Mesendoderm (in vitro differentiated cells): ENCODE measurements at places on chromosomes 13 and 19.
A peak's percentile ranks its signal among the peaks of the same experiment; 100 is the strongest.

- DNase-seq: peak; percentile 51
These were observed 389.2 kb downstream of the DIAPH3 start for GRCh38 chr13:59774491-59774971.

- DNase-seq: peak; percentile 31
These were observed at the start of gene PRR19 for GRCh38 chr19:42301646-42302203. TSS of gene PRR19 (plus strand) at chr19:42302132. CDS start at chr19:42309585, 7,453 bp downstream.

- DNase-seq: peak; percentile 50
These were observed 33.9 kb downstream of the PDE4A start for GRCh38 chr19:10454267-10454666.

DNA sequence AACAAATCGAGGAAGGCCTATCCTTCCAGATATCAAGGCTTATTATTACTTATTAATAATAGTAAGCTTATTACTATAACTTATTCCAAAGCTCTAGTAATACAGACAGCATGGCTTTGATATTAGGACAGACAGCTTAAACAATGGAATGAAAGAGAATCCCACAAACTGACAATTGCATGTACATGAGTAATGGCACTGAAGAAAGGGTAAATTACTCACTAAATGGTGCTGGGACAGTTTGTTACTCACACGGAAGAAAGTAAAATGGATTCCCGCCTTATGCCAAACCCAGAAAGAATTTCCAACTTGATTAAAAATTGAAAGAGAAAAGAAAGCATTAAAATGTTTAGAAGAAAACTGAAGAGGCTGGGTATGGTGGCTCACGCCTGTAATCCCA is 60.3 kb downstream of the MIPEP start:
- DNase-seq: no peak

DNA sequence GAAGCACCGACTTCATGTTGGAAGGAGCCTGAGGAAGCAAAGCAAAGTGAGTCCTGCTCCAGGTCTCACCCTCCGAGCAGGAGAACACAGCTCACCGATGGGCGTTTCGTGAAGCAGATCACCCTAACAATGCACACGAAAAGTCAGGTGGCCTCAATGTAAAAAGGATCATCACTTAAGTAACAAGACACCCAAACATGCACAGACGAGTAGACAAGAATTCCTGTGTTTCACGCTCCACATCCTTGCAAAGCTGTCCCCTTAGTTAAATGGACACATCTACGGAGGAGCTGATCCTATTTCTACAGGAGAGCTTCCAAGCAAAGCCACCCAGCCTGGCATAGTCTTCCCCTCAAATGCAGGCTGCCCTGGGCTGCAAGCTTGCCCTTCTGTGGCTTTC is 66.2 kb downstream of the SLC15A1 start:
- DNase-seq: no peak

DNA sequence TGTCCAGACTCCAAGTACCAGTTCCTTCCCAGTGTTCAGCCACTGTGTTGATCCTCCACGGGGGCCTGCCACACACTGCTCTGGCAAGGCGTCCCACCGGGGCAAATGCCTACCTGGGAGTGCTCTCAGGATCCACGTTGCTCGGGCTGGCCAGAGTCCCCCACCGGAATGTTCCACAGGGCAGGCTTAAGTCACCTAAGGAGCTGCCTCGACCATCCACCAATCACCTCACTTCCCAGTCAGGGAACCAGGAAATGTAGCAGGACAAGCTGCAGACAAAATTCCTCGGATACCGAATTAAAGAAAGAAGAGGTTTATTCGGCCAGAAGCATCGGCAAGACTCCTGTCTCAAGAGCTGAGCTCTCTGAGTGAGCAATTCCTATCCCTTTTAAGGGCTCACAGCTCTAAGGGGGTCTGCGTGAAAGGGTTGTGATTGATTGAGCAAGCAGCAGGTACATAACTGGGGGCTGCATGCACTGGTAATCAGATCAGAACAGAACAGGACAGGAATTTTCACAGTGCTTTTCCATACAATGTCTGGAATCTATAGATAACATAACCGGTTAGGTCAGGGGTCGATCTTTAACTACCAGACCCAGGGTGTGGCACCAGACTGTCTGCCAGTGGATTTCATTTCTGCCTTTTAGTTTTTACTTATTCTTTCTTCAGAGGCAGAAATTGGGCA is 56.9 kb upstream of the EDNRB start:
- DNase-seq: no peak

DNA sequence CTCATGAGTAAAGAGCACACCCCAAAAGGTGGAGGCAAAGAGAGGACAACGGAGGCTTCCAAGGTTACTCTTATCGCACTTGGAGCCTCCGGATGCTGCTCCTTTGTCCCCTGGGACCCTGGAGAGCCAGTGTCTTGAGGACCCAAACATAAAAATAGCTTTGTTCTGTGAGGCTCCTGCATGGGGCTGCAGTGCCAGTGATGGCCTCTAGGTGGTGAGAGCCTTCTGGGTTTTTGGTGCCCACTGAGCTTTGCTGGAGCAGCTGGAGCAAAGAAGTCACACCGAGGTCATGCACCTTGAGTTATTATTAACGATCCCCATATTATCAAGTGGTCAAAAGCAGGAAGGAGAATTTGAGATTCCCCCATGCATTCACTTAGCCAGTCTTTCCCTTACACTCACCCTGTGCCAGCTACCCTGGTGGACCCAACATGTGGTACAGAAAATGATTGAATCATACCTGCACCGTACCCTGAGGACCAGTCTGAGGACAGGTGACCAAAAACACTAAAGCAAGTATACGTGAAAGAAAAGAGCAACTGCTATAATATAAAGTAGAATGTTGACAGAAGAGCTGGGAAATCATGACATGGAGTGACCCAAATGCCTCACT is 41.5 kb downstream of the ZNF682 start:
- DNase-seq: peak; percentile 62

DNA sequence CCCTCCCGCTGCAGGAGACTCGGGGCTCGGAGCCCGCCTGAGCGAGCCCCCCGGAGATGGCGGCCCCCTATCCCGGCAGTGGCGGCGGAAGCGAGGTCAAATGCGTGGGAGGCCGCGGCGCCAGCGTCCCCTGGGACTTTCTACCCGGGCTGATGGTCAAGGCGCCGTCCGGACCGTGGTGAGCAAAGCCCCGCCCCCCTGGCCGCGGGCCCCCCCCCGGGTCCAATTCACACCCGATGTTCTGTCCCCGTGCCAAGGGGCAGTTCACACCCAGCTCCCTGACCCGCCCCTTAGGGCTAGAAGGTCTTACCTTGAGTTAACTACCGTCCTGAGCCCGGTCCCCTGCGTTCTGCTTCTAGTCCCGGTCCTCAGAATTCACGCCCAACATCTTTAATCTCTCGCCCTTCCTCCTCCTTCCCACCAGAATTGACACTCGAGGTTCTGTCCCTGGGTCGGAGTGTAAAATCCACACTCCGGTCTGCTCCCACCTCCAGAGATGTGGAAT is 1.4 kb downstream of the NPAS1 start:
- DNase-seq: peak; percentile 54

- DNase-seq: no peak
These were observed 19.1 kb downstream of the DNAJC15 start for GRCh38 chr13:43042410-43042921.

GRCh38 chr19:35629332-35629633 is 447 bp downstream of the RBM42 start:
- DNase-seq: no peak

- DNase-seq: no peak
These were observed 142.1 kb upstream of the VSTM2B start for GRCh38 chr19:29383696-29384095.

- DNase-seq: peak; percentile 71
These were observed 20.3 kb upstream of the CACNA1A start for GRCh38 chr19:13526552-13526951.

GRCh38 chr19:23983406-23983805 is 68.7 kb downstream of the ZNF726 start:
- DNase-seq: no peak

DNA sequence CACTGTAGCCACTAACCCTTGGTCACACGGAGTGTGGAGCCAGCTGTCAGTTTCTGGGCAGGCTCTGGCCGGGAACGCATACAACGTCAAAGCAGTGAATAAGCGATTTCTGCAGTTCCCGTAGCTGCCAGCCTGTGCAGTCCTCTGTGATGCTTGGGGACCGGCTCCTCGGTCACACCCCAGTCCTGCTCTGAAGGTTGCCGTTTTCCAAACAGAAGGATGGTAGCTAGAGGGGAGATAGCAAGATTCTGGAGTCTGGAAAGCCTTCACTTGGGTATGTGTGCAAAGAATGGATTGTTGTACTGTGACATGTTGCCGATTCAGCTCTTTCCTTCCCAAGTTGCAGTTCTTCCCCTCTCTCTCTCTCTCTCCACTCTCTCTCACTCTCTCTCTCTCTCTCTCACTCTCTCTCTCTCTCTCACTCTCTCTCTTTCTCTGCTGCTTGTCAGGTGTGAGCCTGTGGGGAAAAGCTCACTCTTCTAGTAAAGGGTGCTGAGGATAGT is 38.7 kb upstream of the C1QTNF9 start:
- DNase-seq: peak; percentile 14

DNA sequence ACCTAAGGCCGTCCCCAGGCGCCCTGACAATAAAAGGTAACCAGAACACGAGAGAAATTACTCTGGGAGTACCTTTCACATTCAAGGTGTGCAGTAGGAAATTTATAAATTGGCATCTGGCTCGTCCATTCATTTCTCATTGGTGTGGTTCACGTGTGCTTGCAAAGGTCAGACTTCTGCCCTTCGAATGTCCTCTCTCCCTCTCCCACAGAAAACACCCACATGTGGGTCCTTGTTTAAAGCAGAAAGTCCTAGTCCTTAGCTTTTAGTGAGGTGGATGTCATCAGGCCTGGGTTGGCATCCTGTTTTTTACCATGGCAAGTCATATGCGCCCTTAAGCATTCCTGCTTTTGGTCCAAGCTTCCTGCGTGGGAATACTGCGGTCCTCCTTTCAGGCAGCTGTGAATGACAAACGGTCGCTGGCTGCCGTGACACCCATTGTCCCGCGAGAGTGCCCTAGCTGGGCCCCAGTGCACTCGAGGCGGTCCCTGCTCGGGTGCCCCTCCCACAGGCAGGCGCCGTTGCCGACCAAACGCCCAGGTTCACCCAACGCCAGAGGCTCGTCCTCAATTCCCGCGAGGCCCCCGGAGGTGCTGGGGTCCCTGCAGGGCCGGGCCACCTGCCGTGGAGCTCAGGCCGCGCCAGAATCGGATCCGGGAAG is at the start of gene NUDT19:
TSS of gene NUDT19 (plus strand) at position 531 of the 661 bp plus-strand sequence. CDS start 140 bp downstream, outside the sequence.
- no peak for DNase-seq

GRCh38 chr19:3061182-3062161 is 823 bp downstream of the TLE5 start:
- no peak for DNase-seq

DNA sequence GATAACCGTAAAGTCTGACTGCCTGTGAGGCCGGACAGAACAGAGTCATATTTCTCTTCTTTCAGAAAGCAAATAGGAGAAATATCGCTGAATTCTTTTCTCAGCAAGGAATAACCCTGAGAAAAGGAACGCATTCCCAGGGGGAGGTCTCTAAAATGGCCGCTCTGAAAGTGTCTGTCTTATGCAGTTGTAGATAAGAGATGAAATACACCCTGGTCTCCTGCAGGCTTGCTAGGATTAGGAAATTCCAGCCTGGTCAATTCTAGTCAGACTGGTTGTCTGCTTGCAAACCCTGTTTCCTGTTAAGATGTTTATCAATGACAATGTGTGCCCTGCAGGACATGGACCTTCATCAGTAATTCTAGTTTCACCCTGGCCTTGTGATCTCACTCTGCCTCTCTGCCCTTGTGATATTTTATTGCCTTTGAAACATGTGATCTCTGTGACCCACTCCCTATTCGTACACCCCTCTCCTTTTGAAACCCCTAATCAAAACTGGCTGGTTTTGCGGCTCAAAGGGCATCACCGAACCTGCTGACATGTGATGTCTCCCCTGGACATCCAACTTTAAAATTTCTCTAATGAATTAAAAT is 934.8 kb upstream of the SPRY2 start:
- peak; percentile 55 for DNase-seq

DNA sequence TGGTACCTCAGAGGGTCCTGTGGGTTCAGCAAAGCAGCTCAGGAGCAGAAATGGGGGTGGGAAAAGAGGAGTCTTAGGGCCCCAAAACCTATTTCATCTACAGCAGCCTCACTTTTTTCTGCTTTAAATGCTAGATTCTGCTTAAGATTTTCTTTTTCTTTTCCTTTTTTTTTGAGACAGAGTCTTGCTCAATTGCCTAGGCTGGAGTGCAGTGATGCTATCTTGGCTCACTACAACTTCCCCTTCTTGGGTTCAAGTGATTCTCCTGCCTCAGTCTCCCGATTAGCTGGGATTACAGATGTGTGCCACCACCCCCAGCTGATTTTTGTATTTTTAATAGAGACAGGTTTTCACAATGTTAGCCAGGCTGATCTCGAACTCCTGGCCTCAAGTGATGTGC is 30.7 kb upstream of the WDFY2 start:
- DNase-seq: no peak

DNA sequence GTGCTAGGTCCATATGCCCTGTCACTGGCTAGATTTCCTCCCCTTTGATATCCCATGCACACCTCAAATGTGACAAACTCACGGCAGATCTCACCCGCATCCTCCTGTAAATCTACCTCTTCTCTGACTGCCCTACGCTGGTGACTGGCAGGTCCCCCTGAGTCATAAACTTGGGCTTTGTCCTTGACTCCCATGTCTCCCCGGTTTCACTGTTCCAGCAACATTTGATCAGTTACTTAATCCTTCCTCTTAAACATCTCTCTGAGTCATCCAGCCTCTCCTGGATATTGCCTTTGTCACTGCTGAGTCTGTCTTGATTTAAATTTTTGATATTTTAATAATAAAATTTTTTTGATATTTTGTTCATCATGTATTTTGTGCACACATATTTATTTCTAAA is 26.5 kb downstream of the FAM216B start:
- DNase-seq: no peak

DNA sequence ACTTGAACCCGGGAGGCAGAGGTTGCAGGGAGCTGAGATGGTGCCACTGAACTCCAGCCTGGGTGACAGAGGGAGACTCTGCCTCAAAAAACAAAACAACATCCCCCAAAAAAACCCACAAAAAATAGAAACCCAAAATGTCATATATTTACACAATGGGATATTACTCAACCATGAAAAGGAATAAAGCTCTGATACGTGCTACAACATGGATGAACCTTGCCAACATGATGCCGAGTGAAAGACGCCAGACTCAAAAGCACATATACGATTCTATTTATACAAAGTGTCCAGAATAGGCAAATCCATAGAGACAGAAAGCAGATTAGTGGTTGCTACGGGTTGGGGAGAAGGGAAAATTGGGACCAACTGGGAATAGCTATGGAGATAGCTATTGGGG is 2.1 kb upstream of the TPRX1 start:
- DNase-seq: no peak

- DNase-seq: peak; percentile 60
These were observed 55.2 kb downstream of the VWA8 start for GRCh38 chr13:41905600-41906254.

- DNase-seq: no peak
These were observed 11.4 kb downstream of the PTGIR start for GRCh38 chr19:46613525-46613924.

- DNase-seq: peak; percentile 73
These were observed 48.6 kb upstream of the GTF3A start for GRCh38 chr13:27375686-27376326.

- DNase-seq: peak; percentile 87
These were observed 36.8 kb upstream of the DPRX start for GRCh38 chr19:53594811-53595509.
